Activated CD4-positive, alpha-beta T cell treated with anti-CD3 and anti-CD28 coated beads for 36 hours (primary cell): ENCODE measurements at places on chromosomes 6 and 20. TPM values are rescaled to one million over a fixed set of nuclear protein-coding genes. Genes with fewer than 3 reads are reported as not detected.

Gene OTOR
- total RNA-seq, result not detected

DNA sequence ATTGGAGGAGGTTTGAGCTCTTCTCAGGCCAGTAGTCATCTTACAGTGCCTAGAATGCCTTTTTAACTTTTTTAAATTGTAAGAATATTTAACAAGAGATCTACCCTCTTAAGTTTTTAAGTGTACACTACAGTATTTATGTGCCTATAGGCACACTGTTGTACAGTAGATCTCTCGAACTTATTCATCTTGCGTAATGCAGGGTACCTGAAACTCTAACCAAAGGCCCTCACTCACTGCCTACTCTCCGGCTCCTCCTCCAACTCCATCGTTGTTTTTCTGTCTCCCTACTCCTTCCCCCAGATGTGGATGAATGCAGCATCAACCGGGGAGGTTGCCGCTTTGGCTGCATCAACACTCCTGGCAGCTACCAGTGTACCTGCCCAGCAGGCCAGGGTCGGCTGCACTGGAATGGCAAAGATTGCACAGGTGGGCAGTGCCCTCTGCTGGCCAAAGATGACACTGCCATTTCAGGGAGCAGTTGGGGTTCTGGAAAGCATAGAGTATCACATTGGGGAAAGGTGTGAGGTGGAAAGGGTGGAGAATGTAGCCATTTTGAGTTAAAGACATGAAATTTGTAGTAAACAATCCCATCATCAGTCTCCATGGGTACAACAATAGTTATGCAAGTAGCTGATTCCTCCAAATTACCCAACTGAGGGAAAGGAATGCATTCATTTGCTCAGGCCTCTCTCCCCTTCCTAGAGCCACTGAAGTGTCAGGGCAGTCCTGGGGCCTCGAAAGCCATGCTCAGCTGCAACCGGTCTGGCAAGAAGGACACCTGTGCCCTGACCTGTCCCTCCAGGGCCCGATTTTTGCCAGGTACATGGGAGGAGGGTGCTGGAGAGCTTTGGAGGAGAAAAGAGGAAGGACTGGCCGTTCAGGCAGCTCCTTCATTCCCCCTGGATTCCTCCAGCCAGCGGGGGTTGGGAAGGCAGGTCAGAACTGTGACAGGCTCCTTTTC, 18.4 kb upstream of the ZNF76 start:
- peak; percentile 86 for DNase-seq
- no peaks in the 10 kb centered on the region for H3K27me3 ChIP-seq
- no peaks in the 10 kb centered on the region for H3K4me1 ChIP-seq

GRCh38 chr6:156154896-156155295, 622.3 kb upstream of the ARID1B start:
- H3K4me3 ChIP-seq, result no peak overlapping the region
- peaks cover 16% of the 10 kb centered on the region for H3K4me1 ChIP-seq

- peaks cover 47% of the 10 kb centered on the region for H3K36me3 ChIP-seq
- no peak for DNase-seq
- H3K4me1 ChIP-seq, result peaks cover 39% of the 10 kb centered on the region
- H3K4me3 ChIP-seq, result no peak overlapping the region
These were observed 146.1 kb downstream of the NFATC2 start for GRCh38 chr20:51396365-51396909.

- H3K27me3 ChIP-seq, result no peaks in the 10 kb centered on the region
- H3K36me3 ChIP-seq, result peaks cover 55% of the 10 kb centered on the region
- H3K4me1 ChIP-seq, result peaks cover 3% of the 10 kb centered on the region
- no peak for DNase-seq
- no peak overlapping the region for H3K27ac ChIP-seq
- H3K4me3 ChIP-seq, result no peak overlapping the region
These were observed 9.6 kb downstream of the LEMD2 start for GRCh38 chr6:33779290-33779689.

DNA sequence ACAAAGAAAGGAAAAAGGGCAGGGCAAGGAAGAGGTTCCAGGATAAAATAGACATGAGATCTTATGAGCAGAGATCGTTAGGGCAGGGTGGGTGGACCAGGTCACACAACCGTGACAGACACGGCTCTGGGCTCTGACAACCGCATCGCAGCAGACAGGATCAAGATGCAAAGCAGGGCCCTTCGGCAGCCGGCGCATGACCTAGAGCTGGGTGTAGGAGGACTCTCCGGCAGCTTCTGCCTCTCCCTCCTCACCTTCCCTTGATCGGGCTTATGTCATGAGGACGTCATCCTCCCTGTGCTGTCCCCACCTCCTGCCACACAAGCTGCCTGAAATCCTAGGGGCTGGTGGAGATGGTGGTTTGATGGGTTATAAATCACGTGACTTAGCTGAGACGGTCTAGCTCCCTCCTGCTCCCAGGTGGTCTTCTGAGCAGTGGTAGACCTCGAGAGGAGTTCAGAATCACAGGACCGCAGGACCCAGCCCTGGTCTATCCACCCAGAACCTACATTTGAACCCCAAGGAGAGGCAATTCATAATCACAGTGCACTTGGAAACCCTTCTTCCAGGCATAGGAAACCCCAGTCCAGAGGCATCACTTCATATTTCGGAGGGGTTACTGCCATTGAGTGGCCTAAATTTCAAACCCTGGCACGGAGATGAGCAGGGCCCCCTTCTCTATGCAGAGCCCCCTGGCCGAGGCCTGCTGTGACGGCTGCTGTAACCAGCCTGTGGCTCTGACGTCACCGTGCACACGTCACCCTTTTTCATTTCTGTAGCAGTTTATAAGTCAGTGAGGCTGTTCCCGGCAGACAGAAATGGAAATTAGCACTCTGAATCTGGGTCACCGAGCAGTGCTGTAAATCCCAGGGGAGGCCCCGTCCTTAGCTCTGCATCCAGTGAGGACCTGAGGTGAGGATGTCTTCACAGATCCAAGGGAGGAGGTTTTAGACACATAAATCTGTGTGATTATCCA, 8.7 kb upstream of the CCR6 start:
- H3K27ac ChIP-seq, result peak overlapping the region; percentile 84
- peaks cover 63% of the 10 kb centered on the region for H3K4me1 ChIP-seq
- DNase-seq, result peak; percentile 83
- H3K4me3 ChIP-seq, result peak overlapping the region; percentile 73
- H3K27me3 ChIP-seq, result no peaks in the 10 kb centered on the region

- DNase-seq, result no peak
- no peaks in the 10 kb centered on the region for H3K27me3 ChIP-seq
- no peak overlapping the region for H3K4me3 ChIP-seq
- no peaks in the 10 kb centered on the region for H3K36me3 ChIP-seq
- no peaks in the 10 kb centered on the region for H3K4me1 ChIP-seq
These were observed 13.1 kb upstream of the RSPO4 start for GRCh38 chr20:1015181-1015580.

- no peak overlapping the region for H3K27ac ChIP-seq
- H3K36me3 ChIP-seq, result peaks cover 3% of the 10 kb centered on the region
- H3K4me1 ChIP-seq, result no peaks in the 10 kb centered on the region
- DNase-seq, result no peak
- no peak overlapping the region for H3K4me3 ChIP-seq
These were observed 115.8 kb upstream of the MAP7 start for GRCh38 chr6:136666041-136666440.

DNA sequence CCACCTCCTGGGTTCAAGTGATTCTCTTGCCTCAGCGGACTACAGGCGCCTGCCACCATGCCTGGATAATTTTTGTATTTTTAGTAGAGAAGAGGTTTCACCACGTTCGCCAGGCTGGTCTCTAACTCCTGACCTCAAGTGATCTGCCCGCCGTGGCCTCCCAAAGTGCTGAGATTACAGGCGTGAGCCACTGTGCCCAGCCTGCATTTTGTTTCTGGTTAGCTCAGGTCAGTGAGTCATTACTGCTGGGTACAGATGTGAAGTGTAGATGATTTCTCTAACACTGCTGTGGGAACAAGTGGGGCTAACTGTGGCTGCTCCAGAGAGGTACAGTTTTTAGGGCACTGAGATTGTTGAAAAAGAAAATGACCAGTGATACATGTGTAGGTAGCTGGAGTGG, 188.6 kb downstream of the PRL start:
- H3K4me1 ChIP-seq, result no peaks in the 10 kb centered on the region
- H3K4me3 ChIP-seq, result no peak overlapping the region
- DNase-seq, result no peak
- peaks cover 4% of the 10 kb centered on the region for H3K36me3 ChIP-seq
